ENCODE measurements at places on chromosomes 6 and 20.

DNA sequence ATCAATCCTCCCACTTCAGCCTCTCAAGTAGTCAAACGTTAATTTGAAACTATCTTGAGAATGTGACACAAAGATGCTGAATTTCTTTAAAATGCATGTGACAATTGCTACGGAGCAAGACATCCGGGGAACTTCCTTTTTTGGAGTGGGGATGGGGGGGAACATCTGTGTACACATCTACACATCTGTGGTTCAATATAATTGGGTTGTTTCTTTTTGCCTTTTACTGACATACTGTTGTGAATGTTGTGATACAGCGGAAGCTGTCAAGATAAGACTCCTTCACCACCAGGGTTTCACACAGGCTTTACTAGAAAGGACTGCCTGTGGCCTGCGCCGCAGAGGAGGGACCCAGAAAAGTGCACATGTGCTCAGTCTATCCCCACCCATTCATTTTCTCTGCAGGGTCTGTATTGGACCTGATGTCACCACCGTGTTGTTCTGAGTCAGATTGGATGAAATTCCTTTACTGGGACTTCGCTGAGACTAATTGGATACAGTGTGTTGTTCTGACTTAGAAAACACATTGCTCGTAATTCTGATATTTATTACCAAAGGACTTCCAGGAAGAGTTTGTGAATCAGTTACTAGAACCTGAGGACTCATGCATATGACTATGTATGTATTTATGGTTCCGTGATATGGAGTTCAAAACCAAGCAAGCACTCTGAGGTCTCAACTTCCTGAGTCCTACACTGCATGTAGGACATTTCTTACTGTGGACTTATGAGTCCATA is 98.7 kb upstream of the SGK1 start:
- DNase-seq = peak; percentile 61

DNA sequence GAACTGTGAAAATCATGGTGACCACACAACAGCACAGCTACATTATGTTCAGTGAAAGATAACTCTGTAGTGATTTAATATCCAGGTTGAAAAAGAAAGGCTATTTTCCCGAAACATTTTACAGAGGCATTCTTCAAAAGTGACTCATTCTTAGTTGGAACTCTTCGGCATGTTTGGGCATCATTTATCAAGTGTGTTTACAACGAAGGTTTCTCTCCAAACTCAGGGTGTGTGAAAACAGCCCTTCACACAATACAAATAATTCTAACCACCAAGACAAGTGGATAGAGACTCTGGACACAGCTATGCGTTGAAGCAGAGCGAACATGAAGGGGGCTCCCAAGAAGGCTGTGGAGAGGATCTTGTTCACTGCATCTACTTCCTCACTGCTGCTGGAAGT is 57.6 kb downstream of the CBLN4 start:
- no peak for DNase-seq

GRCh38 chr6:100440935-100441334 is 23.8 kb downstream of the SIM1 start:
- DNase-seq = no peak

GRCh38 chr6:115982453-115982852 is 78.2 kb downstream of the FRK start:
- DNase-seq = no peak

GRCh38 chr20:13292201-13292885 is 71.3 kb downstream of the ISM1 start:
- DNase-seq = no peak

DNA sequence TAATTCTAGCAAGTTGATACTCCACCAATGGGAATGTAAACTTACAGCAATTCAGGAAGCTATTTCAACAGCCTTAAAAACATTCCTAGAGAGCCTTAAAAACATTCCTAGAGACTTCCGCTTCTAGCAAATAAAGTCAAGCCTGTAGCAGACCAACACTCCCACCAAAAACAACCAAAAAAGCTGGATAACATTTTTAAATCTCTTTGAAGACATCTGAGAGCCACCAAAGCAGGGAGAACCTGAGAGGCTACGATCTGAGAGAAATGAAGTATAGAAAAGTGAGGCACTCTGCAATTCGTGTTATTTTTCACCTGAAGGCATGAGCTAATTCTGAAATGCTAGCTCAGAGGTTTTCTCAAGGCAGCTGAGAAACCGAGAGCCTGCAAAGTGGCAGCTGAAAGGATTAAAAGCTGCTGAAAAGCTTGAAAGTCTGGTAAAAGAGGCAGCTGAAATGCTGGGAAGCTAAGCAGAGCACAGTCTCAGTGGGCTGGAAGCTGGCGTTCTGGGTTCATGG is 20.9 kb downstream of the GPR63 start:
- peak; percentile 53 for DNase-seq
